ENCODE measurements at places on chromosomes 1 and 21. TPM values are rescaled to one million over a fixed set of nuclear protein-coding genes. Genes with fewer than 3 reads are reported as not detected.

Gene PPIAL4G
- not detected for total RNA-seq

Gene DHCR24
- 180 TPM for total RNA-seq

Gene ADORA1
- 1.4 TPM for total RNA-seq

Gene GSTM4
- total RNA-seq = 23.5 TPM

Gene GUCA2A
- total RNA-seq = 1.8 TPM

Gene ARF1
- 230 TPM for total RNA-seq

Gene OR2AK2
- not detected for total RNA-seq

Gene CD53
- 81.8 TPM for total RNA-seq

Gene SOD1
- 330 TPM for total RNA-seq

Gene CD52
- 26.2 TPM for total RNA-seq

Gene SEC16B
- total RNA-seq = 2.9 TPM

Gene PRKAA2
- 2.4 TPM for total RNA-seq

Gene SPATA45
- total RNA-seq = not detected

Gene ANXA9
- total RNA-seq = 0.68 TPM

Gene TINAGL1
- 109 TPM for total RNA-seq

Gene ADAMTS4
- total RNA-seq = 32.6 TPM

Gene IGSF21
- total RNA-seq = not detected

Gene GPR25
- total RNA-seq = not detected

Gene MAP1LC3C
- total RNA-seq = 48.1 TPM

Measured in subcutaneous adipose tissue (tissue), 4 donors.